ENCODE measurements at places on chromosomes 12 and 14. TPM values are rescaled to one million over a fixed set of nuclear protein-coding genes. Genes with fewer than 3 reads are reported as not detected.

Gene AMDHD1
- total RNA-seq = 8.7 TPM

Gene SIX4
- total RNA-seq = not detected

Gene ADCY4
- total RNA-seq = 88.2 TPM

Gene SLC6A13
- 0.30 TPM for total RNA-seq

Gene OAS1
- total RNA-seq = 68.4 TPM

Gene TCL1B
- 0.89 TPM for total RNA-seq

Gene PLEKHD1
- 0.46 TPM for total RNA-seq

Gene BCL11B
- total RNA-seq = 14.4 TPM

DNA sequence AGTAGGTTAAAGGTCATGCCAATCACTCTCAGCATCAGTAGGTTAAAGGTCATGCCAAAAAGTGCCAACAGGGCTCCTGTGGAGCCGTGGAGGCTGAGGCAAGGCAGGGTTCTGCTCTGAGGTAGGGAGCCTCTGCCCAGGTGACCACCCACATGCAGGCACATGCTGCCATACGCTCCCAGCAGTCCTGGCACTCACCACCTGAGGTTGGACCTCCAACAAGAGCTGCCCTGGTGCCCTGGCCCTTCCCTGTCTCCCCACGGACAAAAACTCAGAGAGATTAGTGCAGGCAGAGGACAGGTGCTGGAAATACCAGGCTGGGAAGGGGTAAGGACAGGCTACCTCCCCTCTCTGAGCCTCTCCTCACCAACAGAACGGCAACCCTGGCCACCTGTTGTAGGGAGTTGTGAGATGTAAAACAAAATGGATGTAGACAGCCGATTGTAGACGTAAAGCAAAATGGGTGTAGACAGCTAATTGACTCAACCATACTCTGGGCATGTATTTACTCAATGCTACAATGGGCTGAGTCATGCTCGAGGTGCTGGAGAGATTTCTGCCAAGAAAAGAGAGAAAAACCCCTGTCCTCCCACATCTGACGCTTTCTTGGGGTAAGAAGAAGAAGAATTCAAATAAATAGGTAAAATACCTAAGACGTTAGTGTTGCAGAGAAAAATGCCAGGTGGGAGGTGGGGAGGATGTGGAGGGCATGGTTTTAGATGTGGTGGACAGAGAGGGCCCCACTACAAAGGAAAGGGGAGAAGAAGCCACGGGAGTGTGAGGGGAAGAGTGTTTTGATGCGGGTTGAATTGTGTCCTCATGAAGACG is 32.4 kb downstream of the LTBP2 start:
- DNase-seq = peak; percentile 50

- DNase-seq = peak; percentile 85
Measured at GRCh38 chr14:103057028-103057371, 349 bp downstream of the CDC42BPB start.

DNA sequence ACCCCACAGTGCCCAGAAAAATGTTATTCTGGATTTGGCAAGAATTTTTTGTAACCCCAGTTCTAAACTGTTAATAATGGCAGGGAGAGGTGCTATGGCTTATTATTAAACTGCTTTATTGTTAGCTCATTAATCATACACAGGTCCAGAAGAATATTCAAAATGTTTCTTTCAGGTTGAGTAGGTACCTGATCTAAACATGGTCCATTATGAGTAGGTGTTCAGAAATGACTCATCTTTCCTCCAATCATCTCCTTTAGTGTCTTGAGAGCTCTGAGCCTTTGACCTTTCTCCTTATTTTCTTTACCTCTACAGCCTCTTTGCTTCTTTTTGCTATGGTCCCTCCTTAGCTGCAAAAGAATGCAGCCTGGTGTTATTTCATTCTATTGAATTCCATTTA is 211.0 kb upstream of the GARIN6 start:
- DNase-seq = no peak

GRCh38 chr12:93994721-93995120 is 153.7 kb upstream of the PLXNC1 start:
- DNase-seq = no peak

GRCh38 chr14:100606687-100607610 is 19.7 kb upstream of the BEGAIN start:
- DNase-seq = no peak

DNA sequence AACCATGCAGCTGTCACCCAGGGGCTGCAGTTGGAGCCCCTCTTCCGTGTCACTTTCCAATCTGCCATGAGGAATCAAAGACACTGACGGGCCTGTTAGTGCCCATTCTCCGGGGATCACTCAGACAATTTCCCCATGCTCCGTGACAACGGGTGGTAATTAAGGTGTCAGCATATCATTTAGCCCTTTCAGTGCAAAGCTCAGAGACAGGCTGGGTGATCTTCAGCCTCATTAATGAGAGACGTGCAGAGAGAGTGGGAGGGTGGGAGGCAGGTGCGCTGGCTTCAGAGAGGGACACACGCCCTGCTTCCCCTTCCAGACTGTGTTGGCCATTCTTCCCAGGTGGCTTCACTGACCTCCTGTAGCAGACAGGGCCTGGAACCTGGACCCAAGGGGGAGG is 58.7 kb downstream of the MVK start:
- no peak for DNase-seq

DNA sequence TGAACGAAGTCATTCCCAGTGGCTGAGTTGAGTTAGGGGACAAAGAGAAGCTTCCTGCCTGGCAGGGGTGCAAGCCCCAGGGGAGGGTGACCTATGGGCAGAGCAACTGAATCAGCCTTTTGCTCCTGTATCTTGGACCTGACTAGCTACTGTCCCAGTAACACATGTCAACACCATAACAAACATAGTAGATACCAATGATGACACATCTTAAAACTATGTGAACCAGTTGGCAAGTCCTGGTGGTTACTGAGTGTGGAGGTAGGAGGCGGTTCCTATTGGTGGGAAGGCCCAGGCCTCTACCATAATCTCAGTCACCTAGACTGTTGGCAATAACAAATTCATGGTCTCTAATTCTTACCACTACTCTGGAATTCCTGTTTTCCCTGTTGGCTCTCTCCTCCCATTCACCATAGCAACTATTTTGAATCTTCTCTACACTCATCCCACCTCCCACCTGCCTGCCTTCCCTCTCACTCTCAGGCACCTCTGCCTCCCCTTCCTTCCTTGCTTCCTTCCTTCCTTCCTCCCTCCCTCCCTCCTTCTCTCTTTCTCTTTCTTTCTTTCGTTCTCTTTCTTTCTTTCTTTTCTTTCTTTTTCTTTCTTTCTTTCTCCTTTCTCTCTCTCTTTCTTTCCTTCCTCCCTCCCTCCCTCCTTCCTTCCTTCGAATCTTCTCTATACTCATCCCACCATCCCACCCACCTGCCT is 8.1 kb upstream of the P2RX7 start:
- DNase-seq = no peak

DNA sequence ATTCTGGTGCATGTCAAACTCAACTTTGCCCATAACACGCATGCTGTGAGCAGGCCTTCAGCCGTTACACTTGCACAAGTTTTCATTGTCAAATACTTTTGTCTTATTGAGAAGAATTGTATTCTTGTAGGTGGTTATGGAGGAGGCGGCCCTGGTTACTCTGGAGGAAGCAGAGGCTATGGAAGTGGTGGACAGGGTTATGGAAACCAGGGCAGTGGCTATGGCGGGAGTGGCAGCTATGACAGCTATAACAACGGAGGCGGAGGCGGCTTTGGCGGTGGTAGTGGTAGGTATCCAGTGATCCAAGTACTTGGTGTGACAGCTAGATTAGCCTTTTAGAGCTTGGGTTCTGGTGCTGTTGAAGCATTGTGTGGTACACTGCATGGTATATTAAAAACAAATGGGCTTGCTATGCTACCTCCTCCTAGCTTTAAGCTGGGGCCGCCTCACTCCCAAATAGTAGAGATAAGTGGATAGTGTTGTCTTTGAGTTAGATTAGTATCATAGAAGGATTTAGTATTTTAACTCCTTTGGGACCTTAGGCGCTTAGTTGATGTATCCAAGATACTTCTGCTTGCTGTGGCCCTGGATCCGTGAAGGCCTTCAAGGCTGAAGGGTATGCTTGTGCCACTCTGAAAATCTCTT is 2.5 kb downstream of the HNRNPA1 start:
- DNase-seq = no peak

DNA sequence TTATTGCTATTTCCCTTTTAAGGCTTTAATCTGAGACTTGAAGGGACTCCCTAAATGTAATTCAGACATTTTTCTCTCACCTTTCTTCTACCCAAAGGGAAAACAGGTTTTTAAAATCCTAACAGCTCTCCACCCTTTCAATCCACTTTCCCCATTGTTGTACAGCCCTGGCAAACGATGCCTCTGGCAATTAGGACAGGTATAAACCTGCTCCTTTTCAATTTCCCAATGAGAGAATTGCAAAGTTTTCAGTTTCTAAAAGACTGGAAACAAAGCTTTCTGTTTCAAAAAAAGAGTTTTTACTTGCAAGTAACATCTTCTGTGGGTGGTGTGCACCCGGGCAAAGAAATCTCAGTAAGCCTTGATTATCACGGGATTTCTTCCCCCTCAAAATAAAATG is 131.2 kb downstream of the HMGA2 start:
- no peak for DNase-seq

DNA sequence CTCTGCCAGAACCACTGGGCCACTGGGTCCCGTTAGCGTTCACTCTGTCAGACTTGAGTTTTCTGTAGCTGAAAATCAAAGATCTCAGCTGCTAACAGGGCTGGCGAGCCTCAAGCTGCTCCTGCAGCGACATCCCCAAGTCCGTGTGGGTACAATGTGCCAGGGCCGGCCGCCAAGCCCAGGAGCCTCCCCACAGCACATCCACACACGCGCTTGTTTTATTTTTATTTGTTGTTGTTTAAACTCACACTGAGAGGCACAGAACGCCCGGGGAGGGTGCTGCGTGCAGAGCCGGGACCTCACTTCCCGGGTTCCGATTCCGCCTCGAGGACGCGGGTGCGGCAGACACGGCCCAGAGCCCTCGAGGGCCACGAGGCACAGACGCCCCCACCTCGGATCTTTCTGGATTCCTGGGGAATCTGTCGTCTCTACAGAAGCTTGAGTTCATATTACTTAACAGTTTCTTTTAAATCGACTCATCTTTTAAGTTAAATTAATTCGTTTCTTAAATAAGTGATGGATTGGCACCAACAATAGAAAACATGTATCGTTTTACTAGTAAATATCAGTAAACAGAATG is 9.3 kb downstream of the GALNT9 start:
- DNase-seq = peak; percentile 55

DNA sequence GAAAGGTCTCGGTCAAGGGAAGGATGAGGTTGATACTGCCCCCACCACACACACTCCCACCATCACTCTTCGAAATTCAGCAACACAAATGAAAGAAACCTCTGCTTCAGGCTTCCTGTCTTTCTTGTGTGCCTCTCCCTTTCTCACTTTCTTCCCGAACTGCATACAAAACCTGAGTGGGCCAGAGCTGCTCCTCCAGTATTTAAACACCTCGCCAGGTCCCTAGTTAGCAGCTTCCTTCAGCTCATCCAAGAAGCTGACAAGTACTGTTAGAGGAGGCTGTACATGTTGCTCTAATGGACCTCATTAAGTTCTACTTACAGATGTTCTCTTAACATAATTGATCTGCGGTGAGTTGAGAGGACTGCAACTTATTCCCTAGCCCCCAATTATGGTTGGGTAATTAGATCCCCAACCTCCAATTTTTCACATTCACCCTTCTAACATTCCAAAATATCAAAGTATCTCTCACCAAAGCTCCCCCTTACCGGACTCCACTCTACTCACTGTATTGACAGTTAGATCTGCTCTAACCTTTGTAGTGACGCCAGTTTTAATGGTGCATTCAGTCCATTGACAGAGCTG is 4.1 kb upstream of the LMO3 start:
- DNase-seq = no peak

GRCh38 chr12:92722897-92723296 is 20.1 kb downstream of the PLEKHG7 start:
- no peak for DNase-seq

GRCh38 chr14:65079201-65079600 is 23.1 kb downstream of the MAX start:
- DNase-seq = no peak

- no peak for DNase-seq
Measured at GRCh38 chr12:11693601-11694000, 44.1 kb downstream of the ETV6 start.

DNA sequence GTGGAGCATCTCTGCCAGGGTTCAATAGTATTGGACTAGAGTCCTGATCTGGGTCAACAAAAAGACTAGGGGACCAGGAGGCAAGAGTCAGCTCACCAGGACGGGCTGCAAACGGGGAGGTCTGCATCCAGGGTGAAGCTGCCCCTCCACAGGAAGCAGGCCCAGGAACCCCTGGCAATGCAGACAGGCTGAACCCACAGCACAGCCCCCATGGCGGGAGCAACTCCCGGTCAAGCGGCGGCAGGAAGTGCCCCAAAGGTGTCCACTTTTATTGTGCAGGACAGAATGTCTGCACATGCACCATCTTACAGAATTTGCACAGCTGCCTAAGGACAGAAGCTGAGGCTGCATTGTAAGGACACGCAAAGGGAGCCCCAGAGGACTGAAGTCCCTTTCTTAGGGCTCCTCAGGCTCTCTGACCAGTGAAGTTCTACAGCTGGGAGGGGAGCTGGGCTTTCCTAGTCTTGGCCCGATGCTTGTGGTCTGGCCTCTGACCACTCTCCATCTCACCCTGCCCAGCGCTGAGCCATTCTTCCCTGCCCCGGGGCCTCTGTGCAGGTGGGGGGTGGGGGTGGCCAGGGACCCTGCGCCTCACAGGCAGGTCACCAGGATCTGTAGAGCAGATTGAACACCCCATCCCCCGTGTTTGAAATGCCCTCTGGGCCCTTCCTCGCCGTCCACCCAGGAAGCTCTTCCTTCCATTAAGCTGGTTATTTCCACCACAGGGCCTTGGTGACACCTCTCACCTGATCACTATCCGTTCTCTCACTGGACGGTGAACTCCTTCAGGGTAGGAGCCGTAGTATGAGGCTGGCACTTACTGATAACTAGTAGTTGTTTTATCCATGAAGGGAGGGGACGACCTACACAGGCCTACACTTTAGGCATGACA is 75.9 kb downstream of the NINJ2 start:
- no peak for DNase-seq

- DNase-seq = no peak
Measured at GRCh38 chr14:103613517-103613916, 15.5 kb upstream of the KLC1 start.

- DNase-seq = no peak
Measured at GRCh38 chr12:59890896-59891579, 295.2 kb downstream of the SLC16A7 start.

Measured in spleen (tissue), 13 donors.